ENCODE measurements at places on chromosomes 2 and 18.

DNA sequence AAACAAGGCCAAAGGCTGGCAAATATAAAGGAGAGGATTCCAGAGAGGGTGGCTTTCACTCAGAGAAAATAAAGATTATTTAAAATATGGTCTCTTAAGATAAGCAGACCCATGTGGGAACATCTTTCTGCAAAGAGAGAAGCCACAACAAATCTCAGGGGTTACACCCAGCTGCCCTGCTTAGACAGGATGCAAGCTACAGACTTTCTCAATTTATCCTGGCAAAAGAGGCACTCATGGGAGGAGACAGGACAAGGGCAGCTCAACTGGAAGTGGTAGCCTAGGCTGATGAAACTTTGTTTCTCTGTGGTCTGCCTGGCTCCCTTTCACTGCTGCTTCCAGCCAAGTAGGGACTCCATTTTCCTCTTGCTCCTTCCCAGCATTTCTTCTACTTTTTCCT, 25.9 kb upstream of the SULT1C4 start:
- DNase-seq: peak; percentile 83

- no peak for DNase-seq
Measured at GRCh38 chr18:36629138-36629530, 199.7 kb downstream of the TPGS2 start.

DNA sequence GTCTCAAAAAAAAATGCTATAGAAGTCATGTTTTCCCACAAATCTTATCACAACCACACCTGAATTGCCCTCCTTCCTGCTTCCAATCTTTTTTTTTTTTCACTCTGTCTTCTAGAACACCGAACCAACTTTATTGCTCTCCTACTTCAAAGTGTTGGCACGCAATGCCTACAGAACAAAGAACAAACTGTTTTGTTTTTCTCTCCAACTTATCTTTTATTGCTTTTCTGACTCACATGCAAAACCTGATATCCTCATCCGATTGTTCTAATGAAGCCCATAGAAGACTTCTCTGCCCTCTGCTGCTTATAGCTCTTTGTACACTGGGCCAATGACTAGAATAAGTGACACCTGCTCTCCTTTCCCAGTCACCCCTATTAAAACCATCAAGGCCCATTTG, 602.8 kb downstream of the EPHA4 start:
- no peak for DNase-seq

- no peak for DNase-seq
Measured at GRCh38 chr2:76445880-76446279, 735.2 kb upstream of the GCFC2 start.

- DNase-seq: no peak
Measured at GRCh38 chr18:77376043-77376732, 126.5 kb downstream of the GALR1 start.

DNA sequence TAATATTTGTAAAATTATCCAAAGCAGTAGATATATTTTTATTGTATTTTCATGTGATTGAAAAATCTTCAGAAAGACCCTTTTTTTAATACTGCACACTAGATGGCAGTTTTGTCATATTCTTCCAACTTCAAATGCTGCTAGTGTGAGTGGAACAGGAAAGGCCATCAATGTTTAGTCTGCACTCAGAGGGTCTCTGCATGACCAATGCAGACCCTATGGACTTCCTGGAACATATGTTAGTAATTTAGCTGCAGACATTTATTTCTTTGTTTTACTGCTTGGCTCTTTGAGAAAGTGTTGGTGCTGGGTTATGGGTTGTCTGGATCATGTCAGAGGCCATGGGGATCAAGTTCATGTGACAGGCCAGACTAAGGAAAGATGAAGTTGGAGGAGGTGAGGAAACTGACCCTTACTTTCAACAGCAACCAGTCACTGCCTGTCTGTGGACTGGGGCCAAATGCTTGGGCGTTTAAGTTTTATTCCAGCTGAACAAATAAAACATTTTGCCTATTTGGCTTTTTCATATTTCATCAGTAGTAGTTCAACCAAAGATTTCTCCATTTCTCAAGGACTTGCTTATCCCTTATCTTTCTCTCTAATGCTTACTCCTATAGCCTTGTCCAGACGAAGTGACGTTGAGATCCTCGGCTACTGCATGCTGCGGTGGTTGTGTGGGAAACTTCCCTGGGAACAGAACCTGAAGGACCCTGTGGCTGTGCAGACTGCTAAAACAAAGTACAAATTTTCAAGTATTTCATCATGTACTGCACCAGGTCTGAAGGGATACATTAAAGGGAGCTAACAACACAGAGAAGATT, 84.8 kb downstream of the VRK2 start:
- peak; percentile 18 for DNase-seq

DNA sequence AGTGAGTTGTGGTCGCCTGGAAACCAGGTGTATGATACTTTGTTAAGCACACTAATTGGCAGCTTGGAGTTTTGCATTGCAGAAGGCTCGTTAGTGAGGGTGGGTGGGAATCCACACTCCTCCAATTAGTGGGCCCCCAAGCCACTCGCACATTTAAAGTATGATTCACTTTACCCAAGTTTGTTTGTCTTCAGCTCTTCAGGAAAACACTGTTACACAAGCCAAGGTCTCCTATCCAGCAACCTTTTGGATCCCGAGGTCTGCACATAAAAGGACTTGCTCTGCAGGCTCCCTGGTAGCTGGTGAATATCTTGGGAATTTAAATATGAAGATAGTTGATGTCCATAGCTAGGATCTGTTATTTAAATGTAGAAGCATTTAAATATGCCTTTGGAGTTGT, 66.1 kb downstream of the NPAS2 start:
- no peak for DNase-seq

- no peak for DNase-seq
Measured at GRCh38 chr2:61704364-61704763, 149.5 kb downstream of the FAM161A start.

GRCh38 chr2:170717991-170718589, 3.0 kb downstream of the SP5 start:
- DNase-seq: no peak

DNA sequence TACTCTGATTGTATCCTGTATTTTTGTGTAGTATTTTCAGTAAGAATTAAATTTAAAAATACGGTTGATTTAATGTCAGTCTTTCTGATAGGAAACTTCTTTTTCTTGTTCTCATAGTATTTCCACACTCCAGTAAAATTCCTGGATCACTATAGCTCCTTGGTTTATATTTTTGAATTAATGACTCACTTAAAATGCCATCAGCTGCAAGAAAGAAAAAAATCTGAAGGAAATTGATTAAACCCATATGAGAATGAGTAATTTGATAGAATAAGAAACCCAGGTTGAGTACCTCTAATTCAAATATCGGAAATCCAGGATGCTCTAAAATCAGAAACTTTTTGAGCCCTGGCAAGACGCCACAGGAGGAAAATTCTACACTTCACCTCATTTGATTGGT, 186.8 kb upstream of the RND3 start:
- no peak for DNase-seq

DNA sequence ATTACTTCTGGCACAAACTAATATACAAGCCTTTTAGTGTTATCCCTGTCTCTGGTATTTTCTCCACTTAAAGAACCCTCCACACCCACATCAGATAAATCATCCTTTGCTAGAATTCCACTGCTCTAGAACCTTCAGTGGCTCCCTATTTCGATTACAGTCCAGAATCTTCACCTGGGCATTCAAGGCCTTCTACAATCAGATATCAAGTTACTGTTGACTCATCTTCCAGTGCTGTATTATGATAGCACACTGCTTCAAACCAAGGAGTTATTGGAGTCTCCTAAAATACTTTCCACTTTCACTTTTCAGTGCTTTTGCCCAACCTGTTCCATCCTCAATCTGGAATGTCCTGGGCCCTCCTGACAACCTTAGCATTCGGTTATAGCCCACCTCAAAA, 3.4 kb downstream of the CGREF1 start:
- DNase-seq: no peak

- peak; percentile 36 for DNase-seq
Measured at GRCh38 chr18:76589316-76589715, 94.3 kb upstream of the ZNF516 start.

DNA sequence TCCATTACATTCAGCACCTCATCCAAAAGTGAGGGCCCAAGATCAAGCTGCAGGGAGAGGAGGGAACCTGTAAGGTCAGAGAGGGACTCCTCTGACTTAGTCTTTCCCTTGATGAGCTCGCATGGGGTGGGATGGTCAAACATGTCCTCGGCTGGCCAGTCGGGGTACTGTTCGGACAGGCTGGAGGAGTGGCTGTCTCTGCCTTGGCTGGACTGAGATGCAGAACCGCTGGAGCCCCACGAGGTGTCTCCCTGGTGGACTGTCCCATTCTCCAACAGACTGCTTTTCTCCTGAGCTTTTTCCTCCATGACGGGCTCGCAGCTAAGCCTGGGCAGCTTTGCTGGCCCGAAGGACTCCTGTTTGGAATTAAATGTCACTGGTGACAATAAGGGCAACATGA, 25.6 kb downstream of the CDC42EP3 start:
- no peak for DNase-seq

DNA sequence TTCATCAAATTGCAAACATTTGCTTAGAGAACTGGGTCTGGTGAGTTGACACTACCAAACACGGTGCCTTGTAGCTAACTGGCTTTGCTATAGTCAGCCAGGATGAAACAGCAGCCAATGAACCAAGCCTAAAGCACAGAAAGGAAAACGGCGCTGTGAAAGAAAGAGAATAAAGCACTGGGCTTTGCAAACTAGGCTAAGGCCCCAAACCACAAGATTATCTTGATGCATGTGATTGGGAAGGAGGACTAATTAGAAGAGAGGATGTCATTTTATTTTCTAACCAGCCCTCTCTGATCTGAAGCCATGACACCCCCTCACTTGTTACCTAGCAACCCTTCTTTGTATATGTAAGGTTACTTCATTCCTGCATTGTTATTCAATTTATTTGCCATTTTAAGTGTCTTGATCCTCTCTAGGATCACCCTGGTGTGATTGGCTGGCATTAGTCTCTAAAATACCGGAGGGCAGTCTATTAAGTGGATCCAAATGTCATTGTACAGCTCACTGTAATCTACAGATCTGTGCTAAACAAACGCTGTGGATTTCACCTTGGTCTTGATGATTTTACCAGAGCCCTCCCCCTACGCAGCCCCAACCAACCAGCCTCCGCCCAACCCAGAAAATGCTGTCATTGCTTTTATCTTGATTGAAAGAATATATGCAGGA, 395.4 kb upstream of the ACVR2A start:
- peak; percentile 4 for DNase-seq

DNA sequence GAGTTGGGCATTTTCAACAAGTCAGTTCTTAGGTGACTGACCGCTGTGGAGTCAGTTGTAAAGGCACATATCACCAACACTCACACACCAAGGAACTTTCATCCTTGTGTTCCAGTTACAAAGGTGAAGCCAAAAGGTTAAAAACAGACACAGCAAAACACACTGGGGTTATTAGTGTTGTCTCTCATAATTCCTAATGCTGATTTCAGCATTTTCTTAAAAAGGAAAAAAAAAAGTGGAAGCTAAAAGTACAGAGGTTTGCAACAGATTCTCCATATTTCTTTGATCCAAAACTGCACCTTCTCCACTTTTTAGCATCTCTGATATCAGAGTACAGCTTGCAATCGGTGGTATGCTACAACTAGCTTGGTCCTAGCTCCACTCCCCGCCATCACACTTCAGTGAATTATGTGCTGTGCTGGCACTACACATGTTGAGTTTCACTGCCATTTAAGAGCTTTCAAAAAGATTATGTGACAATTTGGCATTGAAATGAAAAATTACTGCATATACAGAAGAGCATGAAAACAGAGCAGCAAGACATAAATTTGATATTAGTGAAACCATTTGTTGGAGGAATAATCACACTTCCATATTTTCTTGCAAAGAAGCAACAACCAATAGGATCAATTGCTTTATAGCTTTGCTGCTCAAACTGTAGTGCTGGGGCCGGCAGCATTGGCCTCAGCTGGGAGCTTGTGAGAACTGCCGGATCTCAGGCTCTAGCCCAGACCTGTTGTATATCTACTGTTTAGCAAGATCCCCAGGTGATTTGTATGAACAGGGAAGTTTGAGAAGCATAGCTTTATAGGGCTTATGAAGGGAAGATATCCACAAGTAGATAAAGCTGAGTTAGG, 62.3 kb upstream of the DAPL1 start:
- DNase-seq: no peak

DNA sequence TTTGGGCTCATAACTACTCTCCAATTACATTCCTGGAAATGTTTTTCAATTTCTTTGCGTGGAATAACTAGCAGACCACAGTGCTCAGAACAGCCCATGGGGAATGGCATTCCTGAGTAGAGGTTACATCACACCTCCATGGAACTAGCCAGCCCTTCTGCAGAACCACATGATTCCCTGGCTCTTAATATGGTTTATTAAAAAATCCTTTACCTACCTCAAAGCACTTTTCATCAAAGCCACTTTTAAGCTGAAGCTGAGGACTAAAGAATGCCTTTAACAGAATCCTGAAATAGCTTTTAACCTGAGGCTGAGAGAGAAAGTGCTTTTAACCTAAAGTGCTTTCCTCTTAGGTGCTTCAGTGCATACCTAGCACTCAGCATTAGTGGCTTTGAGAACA, 376.3 kb downstream of the ARHGAP15 start:
- no peak for DNase-seq

DNA sequence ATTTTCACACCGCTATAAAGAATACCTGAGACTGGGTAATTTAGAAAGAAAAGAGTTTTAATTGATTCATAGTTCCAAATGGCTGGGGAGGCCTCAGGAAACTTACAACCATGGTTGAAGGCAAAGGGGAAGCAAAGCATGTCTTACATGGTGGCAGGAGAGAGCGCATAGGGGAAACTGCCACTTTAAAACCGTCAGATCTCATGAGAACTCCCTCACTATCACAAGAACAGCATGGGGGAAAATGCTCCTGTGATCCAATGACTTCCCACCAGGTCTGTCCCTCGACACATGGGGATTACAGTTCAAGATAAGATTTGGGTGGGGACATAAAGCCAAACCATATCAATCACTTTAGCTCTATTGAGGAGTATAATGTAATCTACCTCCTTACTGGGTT, 53.5 kb downstream of the ABCB11 start:
- no peak for DNase-seq

DNA sequence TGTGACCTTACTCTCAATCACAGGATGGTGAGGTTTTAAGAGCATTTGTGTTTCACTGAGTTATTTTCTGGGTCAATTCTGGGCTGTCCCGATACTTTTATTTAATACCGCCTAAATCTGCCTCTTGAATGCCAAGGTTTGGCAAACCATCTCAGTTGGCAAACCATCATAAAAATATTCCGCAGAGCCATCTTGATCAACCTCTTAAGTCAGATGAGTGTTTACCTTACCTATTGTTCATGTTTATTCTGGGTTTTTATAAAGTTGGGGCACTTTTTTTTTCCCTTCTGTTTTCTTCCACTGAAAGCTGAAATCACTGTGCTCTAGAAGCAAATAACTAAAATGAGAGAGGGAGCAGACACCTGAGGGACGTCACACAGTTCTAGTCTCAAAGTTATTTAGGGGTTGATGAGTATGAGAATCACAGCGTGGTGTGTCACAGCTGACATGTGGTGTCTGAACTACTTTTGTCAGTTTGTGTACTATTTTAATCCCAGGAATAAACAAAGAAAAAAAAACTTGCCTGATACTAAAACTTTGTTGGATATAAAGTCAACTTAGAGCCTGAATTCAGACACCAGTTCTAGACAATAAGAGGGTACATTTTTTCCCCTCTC, 48.6 kb downstream of the ETAA1 start:
- DNase-seq: no peak

GRCh38 chr2:165410276-165410675, 59.2 kb upstream of the CSRNP3 start:
- no peak for DNase-seq

Measured in hematopoietic multipotent progenitor cell treated with erythropoietin and hydrocortisone succinate and interleukin-3 and kit ligand, for 4 days (in vitro differentiated cells).